Activated CD4-positive, alpha-beta T cell treated with anti-CD3 and anti-CD28 coated beads, Interleukin-2, amount 10 ng/mL, durations not matched to agents 24 days and 14 days (primary cell): ENCODE measurements at places on chromosomes 2 and 18.

DNA sequence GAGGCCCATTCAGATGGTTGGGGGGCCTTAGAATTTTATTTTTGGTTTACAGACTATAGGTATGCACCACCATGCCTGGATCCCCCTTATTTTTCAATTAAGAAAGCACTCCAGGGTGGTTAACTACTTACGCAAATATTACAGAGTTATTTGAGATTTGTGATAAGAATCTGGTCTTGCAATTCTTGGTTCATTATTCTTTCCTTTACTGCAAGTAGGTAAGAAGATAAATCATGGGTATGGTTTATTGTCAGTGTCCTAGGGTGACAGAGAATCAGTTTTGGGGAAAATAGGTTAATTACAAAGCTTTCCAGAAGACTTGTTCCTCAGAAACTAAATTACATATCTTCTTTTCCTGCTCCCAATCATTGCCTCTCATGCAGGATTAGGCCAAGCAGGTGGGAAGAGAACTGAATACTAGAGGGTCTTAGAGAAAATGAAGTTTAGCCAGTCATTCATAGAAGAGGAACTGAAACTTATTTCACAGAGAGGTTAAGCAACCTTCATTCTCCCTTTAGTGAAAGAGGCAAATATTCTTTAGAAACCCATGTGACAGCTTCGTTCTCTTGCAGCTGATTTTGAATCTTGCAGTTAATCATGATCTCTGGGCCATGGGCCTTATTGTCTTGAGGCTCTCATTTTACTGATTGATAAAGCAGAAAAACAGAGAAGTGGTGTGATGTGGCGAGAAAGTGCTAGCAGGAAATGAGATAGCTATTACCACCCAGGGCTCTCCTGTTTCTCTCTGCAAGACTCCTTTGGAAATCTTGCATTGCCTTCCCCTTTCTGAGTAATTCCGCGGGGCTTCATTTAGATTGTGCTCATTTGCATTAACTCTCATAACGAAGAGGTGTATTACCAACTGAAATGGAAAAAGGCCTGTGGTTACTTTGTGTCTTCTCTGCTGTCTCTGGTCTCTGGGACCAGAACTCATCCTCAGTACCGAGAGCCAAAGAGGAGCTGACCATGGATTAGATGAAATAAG lies 44.8 kb upstream of the ARHGAP25 start:
- peak; percentile 63 for DNase-seq

DNA sequence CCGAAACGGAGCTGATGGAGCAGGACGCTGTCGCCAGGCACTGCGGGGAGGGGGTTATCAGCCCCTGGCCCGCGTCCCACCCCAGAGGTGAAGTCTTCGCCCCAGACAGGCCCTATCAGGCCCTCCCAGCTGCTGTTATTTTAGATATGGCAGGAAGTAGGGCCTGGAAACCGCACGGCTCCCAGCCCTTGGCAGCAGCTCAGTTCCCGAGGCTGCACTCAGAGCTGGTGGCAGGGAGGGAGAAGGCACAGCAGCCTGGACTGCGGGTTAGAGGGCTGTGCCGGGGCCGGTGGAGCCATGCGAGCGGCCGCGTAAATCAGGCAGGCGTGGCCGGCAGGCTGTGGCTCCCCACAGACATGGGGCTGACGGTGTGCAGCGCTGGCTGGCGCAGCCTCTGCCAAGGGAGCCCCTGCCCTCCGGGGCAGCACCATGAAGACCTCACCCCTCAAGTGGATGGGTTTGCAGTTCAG lies 111.4 kb downstream of the NFATC1 start:
- peak; percentile 77 for DNase-seq

DNA sequence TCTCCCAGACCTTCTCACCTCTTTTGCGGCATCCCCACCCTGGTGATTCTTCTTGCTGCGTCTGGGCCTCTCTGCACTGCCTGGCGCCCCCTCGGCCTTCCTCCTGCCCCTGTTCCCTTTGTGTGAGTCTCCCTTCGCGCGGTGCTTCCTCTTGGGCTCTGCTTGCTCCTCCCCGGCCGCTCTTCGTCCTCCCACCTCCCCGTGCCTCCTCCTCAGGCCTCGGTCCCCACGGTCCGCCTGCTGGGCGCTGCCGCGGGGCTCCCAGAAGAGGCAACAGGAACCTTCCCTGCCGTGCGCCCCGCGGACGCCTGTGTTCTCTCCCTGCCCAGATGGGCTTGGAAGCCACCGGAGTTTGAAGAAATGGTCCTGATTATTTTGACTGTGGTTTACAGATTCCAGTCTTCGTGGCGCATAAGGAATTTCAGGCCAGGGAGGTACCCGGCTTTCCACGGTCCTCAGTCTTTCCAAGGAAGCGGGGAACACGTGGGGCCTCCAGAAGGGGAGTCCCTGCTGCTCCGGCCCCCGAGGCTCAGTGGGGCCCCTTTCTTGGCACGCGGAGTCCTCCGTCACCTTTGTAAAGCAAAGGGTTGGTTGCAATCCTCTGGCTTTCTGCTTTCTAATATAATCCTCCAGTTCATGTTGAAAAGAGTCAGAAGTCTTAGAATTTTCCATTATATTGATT lies 13.1 kb downstream of the RNU2-63P start:
- DNase-seq, result peak; percentile 50

GRCh38 chr2:32902986-32903385 lies 43.8 kb upstream of the LTBP1 start:
- DNase-seq, result no peak

DNA sequence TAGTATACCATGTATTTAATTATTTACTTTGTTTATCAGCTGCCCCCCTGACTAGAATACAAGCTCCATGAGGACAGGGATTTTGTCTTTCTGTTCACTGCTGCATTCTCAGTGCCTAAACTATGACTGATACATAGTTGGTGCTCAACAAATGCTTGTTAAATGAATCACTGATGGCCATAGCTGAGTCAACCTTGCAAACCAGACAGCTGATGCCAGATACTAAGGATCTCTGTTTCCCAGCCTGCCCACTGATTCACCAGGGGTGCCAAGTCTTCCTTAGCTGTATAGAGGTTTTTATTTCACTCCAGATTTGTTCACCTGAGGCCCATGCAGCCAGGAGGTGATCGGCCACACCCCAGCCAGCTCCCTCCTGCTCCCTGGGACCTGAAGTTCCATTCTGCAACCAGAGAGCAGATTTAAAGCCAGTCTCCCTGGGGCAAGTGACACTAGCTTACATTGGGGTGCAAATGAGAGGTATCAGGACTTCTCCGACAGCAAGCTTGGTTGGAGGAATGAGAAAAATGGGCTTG lies 92.2 kb downstream of the C1QL2 start:
- no peak for DNase-seq

- no peak for DNase-seq
These were observed 64.5 kb upstream of the AMMECR1L start for GRCh38 chr2:127950264-127950663.

DNA sequence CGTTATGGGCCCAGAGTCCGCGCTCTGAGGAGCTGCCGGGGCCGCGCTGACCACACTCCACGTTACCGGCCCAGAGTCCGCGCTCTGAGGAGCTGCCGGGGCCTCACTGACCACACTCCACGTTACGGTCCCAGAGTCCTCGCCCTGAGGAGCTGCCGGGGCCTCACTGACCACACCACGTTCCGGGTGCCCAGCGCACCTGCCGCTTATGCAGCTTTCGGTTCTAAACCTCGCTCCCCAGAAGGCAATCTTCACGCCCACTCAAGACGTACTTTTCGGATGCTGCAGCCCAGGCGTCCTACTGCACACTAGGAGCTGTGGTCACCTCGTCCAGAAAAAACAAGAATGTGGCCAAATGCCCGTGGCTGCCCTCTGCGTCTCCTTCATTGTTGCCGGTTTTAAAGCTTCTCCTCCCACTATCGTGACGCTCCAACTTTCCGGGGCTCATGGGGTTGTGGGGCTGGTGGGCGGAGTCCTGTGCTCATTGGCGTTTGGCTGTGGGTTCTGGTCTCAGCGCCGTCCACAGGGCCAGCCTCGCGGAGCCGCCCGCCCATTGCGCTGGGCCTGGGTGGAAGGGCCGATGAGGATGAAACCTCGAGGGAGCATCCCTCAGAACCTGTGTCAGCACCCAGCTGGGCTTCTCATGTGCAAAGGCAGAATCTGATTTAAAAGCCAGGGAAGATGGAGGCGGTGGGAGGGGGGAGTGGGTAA lies 11.9 kb downstream of the KCNG2 start:
- no peak for DNase-seq

DNA sequence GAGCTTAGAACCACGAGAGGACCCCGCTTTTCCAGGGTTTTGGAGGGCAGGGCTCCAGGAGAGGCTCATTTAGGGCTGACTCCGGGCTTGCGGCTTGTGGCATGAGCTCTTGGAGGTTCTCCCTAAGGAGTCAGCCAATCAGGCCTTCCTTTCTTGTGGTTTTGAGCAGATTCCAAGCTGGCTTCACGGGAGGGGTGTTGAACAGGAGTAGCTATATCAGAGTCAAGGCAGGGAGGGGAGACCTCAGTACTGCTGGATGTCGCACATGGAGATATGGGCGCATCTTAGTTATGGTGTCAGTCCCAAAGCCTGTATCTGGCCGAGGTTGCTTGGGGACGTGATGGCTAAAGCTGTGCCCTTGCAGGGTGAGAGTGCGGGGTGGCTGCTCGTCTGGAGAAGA lies 98.6 kb downstream of the AGAP1 start:
- DNase-seq, result no peak

GRCh38 chr2:172011812-172012575 lies 12.2 kb downstream of the METAP1D start:
- DNase-seq, result no peak

- DNase-seq, result no peak
These were observed 92.3 kb downstream of the DIS3L2 start for GRCh38 chr2:232053777-232054176.

DNA sequence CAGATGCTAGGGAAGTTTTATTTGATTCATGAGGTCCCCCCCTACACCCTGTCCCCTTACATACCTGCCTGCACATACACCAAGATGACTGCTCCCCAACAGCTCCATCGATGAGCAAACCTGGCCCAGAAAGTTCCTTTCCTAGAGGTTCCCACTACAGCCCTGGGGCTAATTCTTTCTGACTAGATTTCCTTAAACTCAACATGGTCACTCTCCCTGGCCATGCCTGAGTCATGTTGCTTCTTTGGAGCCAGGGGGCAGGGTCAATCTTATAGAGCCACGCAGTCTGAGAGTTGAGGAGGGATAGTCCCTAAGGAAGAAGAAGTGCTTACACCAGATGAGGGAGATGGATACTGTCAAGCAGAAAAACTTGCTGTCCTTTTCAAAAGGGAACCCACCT lies 67.7 kb upstream of the GLI2 start:
- no peak for DNase-seq

DNA sequence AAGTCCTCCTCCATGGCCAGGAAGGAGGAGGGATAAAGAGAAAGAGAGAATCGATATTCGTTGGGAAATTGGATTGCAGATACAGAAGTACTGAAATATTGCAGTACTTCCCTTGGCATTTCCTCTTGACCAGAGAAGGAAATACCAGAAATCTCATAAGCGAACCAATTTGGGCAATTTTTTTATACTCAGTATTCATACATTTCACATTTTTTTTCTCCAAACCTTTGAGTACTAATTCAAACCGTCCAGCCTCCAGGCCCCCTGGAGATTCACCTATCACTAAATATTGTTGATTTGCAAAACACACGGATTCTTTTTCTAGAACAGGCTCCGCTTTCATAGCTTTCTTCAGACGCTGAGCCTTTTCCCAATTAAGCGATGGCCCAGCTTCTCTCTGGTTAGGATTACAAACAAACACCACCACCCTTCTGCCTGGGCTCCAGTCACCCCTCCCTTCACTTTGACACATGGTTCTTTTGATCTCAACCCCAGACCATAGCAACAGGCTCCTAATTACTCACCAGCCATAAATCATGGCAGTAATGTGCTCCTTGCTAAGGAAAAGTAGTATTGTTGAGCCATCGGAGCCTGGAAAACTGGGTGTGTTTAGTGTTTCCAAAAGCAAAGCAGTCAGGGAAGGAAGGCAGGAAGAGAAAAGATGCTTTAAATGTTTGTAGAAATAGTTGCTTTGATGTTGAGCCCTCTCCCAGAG lies 138.4 kb upstream of the CCDC68 start:
- DNase-seq, result no peak

DNA sequence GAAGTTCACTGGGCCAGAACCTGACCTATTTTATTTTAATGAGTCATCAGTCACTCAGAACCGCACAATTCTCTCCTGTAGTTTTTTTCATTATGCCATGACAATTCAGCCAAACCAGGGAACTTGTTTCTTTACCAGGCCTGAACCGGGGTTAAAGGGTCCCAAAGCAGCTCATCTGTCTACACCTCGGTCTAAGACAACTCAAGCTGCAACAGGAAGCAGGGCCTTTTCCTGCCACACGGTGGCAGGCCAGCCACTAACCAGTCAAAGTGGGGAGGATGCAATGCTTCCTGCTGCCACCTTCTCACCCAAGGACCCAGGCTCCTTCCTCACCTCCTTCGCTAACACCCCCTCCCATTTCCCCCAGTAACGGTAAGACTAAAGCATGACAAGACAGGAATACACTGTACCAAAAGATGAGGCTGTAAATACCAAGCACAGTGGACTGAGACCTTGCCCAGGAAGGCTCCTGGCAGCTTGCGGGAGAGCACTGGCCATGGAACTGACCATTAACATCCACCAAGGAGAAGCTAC lies 56.7 kb upstream of the ACKR3 start:
- peak; percentile 90 for DNase-seq

- DNase-seq, result no peak
These were observed 66.7 kb upstream of the TEX51 start for GRCh38 chr2:126832014-126832413.

GRCh38 chr2:241776336-241777169 lies at the start of gene GAL3ST2:
GAL3ST2 (plus strand) TSS chr2:241776822; CDS start chr2:241776956, 134 bp downstream.
- DNase-seq, result no peak

DNA sequence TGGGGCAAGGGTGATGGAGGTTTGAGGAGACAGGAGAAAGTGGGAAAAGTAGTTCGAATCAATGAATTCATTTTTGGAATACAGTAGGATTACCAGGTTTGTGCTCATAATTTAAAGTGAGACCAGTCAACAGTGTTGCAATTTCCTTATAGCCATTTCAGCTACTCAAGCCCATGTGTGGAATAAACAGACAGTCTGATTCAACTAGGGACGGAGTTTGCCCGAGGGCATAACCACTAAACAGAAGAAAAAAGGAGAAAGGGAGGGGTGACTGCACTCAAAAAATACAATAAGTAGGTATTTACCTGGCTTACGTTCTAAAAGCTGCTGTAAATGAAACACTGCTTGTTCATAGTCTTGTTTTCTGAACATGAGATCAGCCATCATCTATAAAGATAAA lies 55.2 kb downstream of the TTC21B start:
- no peak for DNase-seq

GRCh38 chr2:20208476-20208859 lies 16.5 kb downstream of the SDC1 start:
- no peak for DNase-seq

- DNase-seq, result no peak
These were observed 905.3 kb upstream of the VRK2 start for GRCh38 chr2:57141269-57141668.

- DNase-seq, result no peak
These were observed 296.7 kb upstream of the KCNH7 start for GRCh38 chr2:163135256-163135655.

- no peak for DNase-seq
These were observed 1339.0 kb downstream of the LRP1B start for GRCh38 chr2:140791802-140792201.

- DNase-seq, result no peak
These were observed 108.5 kb upstream of the COL5A2 start for GRCh38 chr2:189287982-189288521.
